Astrocyte (in vitro differentiated cells and primary cell): ENCODE measurements at places on chromosomes 4 and X. TPM values are rescaled to one million over a fixed set of nuclear protein-coding genes. Genes with fewer than 3 reads are reported as not detected.

Gene HSFX3
- not detected in 2 replicates for total RNA-seq

Gene UGT2A3
- not detected in 2 replicates for total RNA-seq

Gene MAGEC2
- not detected in 2 replicates for total RNA-seq

Gene TMPRSS11F
- 0.27 TPM in 1 of 2 replicates, not detected in the other for total RNA-seq

Gene ARHGAP6
- 0.22 and 0.30 TPM in 2 replicates for total RNA-seq

Gene CHRNA9
- total RNA-seq = 2.8 and 3.4 TPM in 2 replicates

Gene MAGEB17
- total RNA-seq = not detected in 2 replicates

Gene GAGE12J
- not detected in 2 replicates for total RNA-seq

Gene ADH1C
- not detected in 2 replicates for total RNA-seq

DNA sequence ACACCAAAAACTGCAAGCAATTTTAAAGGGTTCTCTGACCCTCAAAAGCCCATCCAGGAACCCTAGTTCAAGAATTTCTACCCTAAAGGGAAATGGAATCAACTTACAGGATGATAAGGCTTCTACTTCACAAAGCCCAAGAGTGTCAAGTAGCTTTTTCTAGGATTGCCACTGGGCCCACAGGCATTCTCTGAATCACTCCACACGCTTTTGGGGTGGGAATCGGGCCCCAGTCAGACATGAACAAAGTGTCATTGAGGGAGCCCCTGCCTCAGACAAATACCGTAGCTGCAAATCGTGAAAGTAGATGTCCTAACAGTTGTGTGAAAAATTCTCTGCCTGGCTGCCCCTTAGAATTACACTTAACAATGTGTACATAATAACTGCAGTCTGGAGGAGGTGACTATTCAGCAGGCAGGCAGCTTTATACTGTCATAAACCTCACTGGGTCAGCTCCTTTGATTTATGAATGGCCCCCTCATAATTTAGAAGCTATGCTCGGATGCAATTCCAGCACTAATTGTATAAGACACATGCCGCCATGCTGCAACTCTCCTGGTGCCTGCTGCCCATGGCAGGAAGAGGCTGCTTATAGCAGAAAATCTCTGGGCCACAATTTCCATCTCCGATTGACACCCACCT lies 36.7 kb downstream of the CHRDL1 start:
- DNase-seq = peak; percentile 46

GRCh38 chr4:38195911-38196310 lies 235.7 kb downstream of the PTTG2 start:
- no peak for DNase-seq

- DNase-seq = peak; percentile 86
These were observed 106.7 kb upstream of the PRKX start for GRCh38 chrX:3820167-3820566.

GRCh38 chr4:94537921-94538628 lies 86.3 kb downstream of the PDLIM5 start:
- DNase-seq = no peak

DNA sequence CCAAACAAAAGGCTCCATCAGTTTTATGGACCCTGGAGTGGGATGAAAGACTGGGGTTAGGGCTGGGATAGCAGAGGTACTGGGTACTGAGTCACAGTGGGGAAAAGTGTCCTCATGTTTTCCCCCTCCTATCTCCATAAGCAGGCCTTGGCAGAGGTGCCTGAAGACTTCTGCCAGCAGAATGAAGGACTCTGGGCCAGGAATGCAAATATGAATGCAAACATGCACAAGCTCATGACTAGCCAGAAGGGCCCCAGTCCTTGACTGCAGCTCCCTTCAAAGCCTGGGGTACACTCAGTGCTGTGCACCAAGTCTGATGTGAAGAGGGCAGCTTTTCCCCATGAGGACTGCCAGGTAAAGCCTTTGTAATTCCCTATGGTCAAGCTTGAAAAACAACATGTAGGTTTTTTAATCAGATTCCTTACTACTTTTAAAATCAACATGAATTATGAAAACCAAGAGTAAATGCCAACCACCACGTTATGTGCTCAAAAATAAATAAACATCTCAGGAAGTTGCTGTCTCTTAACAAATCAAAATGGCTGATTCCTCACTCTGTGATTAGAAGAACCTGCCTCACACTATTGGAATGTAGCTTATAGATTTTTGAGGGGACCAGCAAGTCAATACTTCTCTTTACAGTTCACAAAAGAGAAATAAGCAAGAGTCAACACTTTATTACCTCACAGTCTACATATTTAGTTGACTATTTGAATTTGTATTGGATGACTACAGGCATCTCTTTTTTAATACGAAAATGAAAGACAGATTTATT lies 1512.0 kb downstream of the ARAP2 start:
- no peak for DNase-seq

GRCh38 chr4:127498366-127498765 lies 134.4 kb upstream of the INTU start:
- DNase-seq = no peak

- DNase-seq = no peak
These were observed 101.8 kb downstream of the ATP11C start for GRCh38 chrX:139831017-139831416.

GRCh38 chrX:15601932-15602331 lies 1.2 kb upstream of the ACE2 start:
- DNase-seq = no peak

GRCh38 chr4:183635741-183636140 lies 23.2 kb downstream of the RWDD4 start:
- DNase-seq = no peak

DNA sequence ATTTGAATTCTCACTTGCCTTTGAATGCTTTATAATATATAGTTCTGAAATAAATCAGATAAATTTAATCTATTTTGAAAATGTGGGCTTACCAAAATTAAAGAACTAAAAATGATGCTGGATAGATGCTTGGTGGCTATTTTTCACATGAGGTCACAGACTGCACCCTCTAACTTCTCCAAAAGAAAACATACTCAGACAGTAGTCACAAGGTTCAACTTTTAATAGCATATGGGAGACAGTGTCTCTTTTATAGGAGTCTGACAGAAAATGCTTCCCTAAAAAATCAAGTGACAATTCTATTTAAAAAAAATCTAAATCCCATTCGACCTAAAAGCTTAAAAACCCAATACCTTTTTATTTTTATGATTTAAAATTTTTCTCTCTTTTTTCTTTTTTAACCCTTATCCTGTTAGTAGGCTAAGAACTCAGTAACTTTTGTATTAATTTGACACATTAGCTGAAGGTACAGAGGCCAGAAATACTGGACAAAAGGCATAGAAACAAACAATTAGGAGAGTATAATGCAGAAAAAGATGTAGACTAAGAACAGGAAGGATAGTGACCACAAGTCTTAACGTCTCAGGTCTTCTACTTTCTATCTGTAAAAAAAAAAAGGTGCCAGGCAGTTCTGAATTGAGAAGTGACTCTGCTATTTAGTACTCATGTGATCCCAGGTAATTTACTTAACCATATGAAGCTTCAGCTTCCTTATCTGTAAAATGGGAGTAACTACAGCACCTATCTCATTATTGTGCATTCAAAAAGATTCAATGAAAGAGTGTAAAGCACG lies 7.6 kb downstream of the TIGD4 start:
- DNase-seq = no peak

DNA sequence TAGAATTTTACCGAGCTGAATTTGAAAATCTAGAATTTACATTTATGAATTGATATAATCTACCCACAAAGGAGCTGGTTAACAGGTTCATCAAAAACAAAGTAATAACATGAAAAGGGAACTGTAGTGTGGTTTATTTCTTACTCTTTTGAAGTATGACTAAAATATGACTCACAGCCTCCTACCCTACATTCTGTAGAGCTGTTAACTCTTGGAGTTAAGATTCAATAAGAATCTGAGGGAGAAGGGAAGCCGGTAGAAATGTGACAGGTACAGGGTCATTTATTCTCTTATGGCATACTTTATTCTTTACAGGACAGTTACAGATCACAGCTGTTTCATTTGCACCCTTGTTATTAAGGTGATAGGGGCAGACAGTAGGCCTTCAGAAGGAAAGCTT lies 132.2 kb upstream of the FAM47B start:
- DNase-seq = peak; percentile 60

DNA sequence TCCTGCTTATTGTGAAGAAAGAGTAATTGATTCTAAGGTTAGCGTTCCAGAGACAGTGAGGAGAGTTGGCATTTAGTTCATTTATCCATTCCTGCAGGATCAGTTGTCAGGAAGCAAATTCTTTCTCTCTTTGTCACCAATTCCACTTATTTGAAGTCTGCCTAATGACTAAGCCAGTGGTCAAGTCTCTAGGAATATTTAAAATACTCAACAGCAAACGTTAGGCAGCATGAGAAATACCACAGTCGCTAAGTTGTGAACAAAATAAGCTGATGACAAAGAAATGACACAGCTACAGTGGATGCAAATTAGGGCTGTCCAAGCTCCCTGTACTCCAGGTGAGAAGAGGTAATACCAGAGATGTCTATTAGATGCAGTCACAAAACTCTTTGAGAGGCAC lies 6.6 kb upstream of the MAGEB17 start:
- peak; percentile 94 for DNase-seq

- DNase-seq = no peak
These were observed 2035.3 kb upstream of the TENM3 start for GRCh38 chr4:180207921-180208320.

- DNase-seq = peak; percentile 7
These were observed 36.9 kb upstream of the ATOH1 start for GRCh38 chr4:93791570-93792195.

DNA sequence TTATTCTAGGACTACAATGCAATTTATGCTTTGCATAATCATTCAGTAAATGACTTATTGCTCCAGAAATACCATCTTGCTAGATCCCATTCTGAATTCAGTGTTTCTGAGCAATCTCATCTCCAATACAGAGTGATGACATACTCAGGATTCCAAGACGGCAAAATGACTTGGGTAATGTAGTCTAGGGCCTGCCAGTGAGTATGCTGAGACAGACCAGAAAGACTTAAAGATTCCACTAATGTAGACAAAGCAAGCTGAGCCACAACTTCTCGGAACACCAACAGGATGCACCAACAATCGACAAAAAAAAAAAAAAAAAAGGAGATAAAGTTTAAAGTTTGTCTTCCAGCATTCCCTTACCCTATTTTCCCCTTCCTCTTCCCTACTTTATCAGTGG lies 919 bp upstream of the SEC24B start:
- peak; percentile 73 for DNase-seq
